LHCN-M2 (cell line): ENCODE measurements at places on chromosomes 7 and 10. TPM values are rescaled to one million over a fixed set of nuclear protein-coding genes. Genes with fewer than 3 reads are reported as not detected.

DNA sequence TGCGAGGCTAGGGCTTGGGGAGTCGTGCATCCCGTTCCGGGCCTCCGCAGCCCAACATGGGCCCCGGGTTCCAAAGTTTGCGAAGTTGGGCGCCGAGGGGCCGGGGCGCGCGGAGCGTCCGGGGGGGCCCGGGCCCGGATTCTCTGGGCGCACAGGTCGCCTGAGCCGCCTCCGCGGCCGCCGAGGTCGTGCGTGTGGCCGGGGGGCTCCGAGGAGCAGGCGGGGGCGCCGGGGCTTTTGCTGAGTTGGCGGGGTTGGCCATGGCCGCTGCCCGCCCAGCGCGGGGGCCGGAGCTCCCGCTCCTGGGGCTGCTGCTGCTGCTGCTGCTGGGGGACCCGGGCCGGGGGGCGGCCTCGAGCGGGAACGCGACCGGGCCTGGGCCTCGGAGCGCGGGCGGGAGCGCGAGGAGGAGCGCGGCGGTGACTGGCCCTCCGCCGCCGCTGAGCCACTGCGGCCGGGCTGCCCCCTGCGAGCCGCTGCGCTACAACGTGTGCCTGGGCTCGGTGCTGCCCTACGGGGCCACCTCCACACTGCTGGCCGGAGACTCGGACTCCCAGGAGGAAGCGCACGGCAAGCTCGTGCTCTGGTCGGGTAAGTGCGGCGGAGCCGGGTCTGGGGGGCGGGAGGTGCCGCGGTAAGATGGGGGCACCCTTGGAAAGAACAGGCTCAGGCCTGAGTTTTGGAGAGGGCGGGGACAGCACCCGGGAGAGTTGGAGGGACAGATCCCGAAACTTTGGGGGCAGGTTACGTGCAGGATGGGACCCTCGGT is 643 bp downstream of the SMO start:
- DNase-seq = peak; percentile 7

The PLAC9 gene
- total RNA-seq = not detected in 2 replicates

DNA sequence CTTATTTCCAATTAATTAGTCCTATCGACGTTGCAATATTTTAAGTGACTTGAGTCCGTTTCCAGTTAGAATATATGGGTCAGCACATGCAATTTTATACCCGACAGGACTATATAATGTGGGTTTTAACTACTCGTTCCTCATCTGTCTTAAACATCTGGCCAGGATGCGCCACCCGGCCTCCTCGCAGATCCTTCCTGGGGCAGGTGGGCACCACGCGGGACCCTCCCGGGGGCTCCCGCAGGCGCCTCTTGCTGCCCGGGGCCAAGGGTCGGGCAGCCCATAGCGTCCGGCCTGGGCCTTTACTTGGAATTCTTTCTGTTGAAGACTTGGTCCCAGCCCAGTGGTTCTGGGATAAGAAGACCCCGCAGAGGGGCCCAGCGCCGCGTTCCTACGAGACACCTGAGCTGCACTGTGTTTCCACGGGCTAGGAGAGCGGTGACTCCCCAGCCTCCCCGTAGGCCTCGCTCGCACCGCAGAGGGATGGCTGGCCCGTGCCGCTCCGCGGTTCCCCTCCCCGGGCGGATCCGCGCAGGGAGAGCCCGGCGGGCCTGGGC is 10.1 kb upstream of the MNX1 start:
- no peak for DNase-seq

DNA sequence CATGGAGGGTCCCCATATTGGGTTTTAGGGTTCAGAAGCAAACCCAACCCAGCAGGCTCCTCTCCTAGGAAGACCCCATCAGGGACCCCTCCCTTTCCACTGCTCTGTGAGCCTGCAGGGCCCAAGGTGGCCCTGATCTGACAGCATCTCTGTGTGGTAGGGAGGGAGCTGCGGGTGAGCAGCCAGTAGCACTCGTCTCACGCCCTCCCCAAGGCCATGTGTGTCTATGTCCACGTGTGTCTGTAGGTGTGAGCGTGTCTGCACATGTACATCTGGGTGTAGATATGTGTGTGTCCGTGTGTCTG is 103.5 kb upstream of the FAM20C start:
- no peak for DNase-seq

The TMEM130 gene
- 0.06 and 0.11 TPM in 2 replicates for total RNA-seq

DNA sequence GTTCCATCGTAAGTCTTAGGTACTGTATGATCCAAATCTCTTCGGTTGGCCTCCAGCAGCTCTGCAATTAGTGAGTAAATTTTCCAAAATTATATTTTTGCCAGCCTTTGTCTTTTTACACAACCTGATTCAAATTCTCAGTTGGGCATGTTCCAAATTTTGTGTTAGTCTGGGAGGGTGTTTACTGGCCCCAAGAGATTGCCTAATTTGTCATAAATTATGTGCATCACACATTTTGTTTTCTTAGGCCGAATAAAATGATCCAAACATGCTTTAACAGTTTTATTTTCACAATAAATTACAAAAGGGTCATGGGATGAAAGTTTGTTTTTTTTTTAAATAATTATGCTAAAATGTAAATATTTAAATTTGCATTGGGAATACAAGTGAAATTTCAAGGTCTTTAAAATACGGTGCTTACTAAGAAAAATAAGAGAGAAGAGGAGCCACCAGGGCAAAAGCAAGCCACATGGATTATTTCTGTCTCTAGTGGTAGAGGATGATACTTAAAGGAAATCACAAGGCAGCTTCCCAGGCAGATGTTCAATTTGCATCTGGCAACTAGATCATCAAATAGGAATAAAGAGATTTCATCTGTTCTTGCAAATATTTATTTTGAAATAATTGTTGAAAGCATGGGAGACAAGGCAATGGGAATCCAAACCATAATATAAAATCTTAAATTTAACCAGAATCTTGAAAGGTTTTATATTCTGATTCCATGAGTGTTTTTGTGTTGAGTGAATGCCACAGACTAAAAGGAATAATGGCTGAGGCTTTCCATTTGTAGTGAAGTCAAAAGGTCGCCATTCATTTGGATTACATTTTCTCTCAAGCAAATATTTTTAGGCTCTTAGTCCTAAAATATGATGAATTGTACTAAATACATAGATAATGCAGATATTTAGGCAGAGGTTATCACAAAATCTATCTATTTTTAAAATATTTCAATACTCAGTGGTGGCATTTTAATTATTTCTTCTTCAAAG is 111.1 kb downstream of the MDFIC start:
- no peak for DNase-seq

DNA sequence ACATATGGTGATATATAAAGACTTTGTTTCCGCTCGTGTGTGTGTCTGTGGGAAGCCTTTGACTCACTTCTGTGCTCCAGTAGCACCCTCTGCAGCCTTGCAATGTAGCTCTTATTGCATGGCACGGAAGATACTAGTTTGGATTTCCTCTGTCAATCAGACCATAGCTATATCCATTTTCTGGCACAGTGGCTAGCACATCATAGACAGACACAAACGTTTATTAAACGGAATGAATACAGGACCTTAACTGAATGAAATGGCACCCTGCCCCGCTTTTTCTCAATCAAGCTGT is 124.0 kb upstream of the PTPN20 start:
- DNase-seq = peak; percentile 64

DNA sequence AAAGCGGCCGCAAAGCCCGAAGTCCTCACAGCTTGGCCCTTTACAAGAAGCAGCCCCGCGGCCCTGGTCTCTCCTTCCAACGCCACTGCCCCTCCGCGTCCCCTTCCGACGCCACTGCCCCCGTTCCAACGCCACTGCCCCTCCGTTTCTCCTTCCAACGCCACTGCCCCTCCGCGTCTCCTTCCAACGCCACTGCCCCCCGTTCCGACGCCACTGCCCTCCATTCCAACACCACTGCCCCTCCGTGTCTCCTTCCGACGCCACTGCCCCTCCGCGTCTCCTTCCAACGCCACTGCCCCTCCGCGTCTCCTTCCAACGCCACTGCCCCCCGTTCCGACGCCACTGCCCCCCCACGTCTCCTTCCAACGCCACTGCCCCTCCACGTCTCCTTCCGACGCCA is 33.1 kb downstream of the AP5Z1 start:
- DNase-seq = no peak

DNA sequence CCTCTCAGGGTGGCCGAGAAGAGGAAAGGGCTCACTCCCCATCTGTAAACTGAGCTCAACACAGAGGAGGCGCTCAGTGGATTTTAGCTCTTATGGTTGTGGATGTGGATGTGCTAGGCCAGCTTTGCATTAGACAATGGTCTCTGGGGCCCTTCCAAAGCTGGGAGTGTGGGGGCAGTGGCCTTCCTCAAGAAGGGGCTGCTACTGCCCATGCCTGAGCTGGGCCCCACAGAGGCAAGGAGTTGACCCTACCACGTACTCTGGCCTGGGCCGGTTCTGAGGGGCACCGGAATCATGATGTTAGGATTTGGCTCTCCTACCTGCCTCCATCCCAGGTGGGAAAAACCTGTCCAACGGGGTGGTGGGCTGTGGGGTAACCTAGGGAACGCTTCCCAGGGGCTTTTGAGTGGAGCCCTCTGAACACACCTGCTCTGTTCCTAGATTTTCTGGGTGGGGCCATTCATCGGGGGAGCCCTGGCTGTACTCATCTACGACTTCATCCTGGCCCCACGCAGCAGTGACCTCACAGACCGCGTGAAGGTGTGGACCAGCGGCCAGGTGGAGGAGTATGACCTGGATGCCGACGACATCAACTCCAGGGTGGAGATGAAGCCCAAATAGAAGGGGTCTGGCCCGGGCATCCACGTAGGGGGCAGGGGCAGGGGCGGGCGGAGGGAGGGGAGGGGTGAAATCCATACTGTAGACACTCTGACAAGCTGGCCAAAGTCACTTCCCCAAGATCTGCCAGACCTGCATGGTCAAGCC is 11.5 kb downstream of the AQP1 start:
- DNase-seq = no peak

DNA sequence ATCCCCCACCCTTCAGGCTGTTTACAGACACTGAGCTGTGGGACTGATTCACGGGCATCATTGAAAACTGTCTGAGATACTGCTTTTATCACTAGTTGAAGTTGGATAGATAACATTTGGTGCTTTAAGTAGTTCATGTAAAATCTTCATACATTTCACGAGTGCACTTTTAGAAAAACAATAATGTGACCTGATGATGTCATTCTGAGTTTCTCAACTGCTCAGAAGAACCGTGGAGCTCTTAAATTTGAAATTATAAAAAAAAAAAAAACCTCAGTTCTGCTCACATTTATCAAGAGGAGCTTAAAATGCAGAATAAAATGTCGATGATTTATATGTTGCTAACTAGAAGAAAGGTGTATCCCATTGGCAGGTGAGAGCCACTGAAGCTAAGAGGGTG is 81.5 kb downstream of the GALNT11 start:
- DNase-seq = no peak

The CALHM1 gene
- not detected in 2 replicates for total RNA-seq

The GPR146 gene
- total RNA-seq = 4.2 and 4.6 TPM in 2 replicates

DNA sequence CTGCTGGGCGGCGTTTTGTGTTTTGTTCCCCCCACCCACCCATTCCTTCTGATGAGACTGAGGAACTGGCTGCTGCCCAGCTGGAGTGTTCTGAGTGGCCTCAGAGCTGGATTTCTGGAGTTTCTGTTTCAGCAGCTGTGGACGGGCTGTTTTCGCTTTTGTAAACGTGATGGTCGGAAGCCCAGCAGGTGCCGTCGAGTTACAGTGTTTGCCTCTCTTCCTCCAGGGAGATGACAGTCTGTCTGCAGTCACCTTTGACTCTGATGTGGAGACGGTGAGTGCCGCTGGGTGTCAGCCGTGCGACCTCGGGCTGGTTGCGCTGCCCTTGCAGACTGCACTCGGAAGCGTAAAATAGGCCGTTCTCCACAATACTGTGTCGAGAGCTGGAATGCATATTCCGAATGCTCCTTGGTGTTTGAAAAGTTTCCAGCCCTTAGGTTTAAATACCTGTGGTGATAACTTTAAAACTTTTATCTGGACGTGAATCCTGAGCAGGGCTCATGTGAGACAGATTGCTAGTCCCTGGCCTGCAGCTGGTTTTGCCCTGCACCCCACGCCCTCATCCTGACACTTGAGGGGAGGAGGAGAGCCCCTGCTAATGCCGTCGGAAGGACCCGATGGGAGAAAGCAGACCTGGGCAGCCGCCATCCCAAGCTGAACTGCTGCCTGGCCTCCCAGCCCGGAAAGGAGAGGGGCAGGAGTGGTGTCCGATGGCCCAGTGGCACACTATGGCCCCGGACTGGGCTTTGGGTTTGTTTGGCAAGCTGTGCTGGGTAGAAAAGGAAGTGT is 8.3 kb downstream of the IQCE start:
- no peak for DNase-seq

- peak; percentile 88 for DNase-seq
Observed at GRCh38 chr10:29849126-29849833, 210.1 kb downstream of the JCAD start.

The ASB13 gene
- 9.5 and 10.3 TPM in 2 replicates for total RNA-seq

The TSPAN13 gene
- 0.34 and 0.96 TPM in 2 replicates for total RNA-seq

DNA sequence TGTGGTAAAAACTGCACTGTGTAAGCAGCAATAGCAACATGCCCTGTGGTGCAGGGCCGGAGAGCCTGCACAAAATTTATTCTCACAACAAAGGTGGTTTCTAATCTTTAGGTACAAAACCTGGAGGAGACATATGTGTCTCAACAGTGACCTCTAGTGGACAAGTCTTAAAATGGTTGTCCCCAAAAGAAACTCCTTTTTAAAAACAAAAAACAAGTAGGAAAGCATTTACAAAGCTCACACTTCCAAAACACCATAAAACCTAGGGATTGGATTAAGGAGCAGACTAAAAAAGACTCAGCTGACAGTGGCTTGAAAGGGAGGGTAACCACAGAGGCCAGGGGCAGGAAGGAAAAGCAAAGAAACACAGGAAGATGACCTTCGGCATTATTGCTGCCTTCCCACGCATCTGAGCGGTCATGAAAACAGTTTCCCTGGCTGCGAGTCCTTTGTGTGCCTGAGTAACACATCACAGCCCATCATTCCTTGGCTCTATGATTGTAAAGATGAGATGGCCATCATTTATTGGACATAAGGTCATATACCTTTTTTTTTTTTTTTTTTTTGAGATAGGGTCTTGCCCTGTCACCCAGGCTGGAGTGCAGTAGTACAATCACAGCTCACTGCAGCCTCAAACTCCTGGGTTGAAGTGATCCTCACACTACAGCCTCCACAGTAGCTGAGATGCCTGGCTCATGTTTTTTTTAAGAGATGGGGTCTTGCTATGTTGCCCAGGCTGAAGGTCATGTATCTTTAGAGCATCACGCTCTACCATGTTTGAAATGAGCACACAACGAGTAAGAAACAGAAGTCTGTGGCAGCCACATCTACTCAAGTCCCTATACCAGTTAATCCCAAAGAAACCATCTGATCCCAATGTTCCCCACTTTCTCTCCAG is 39.5 kb downstream of the RSU1 start:
- peak; percentile 36 for DNase-seq

- DNase-seq = no peak
Observed at GRCh38 chr7:30566596-30566995, 28.1 kb upstream of the GARS1 start.

GRCh38 chr7:682810-683209 is 43.7 kb upstream of the DNAAF5 start:
- DNase-seq = no peak

DNA sequence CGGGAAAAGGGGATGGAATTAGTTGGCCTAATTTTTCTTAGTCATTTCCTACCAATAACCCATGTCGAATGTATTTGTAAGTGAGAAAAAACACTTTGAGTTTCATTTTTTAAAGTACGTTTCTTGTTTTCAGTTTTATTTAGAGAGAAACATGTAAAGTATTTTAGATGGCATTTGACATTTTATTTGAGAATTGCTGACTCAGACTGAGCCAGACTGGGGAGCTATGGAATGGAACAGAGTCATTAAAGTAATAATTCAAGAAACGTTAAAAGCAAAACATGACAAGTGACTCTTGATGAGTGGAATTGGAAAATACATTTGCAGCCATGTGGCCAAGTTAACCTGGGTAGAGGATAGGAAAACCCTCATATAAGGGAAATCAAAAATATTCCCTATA is 286.1 kb upstream of the NPSR1 start:
- no peak for DNase-seq

The EPO gene
- 0.11 TPM in 1 of 2 replicates, not detected in the other for total RNA-seq
